Urinary bladder (tissue), 4 donors: ENCODE measurements at places on chromosomes 4 and X. TPM values are rescaled to one million over a fixed set of nuclear protein-coding genes. Genes with fewer than 3 reads are reported as not detected.

Gene TXK
- 7.3 TPM for total RNA-seq

Gene FANCB
- 12.6 TPM for total RNA-seq

Gene USP26
- not detected for total RNA-seq

Gene IRF2
- 35.6 TPM for total RNA-seq

Gene SYNPO2
- 428 TPM for total RNA-seq

Gene SSX2
- total RNA-seq = not detected

Gene SERPINA7
- not detected for total RNA-seq

Gene MAGIX
- total RNA-seq = 1.9 TPM
